ENCODE measurements at places on chromosomes 13 and 19.

- DNase-seq = no peak
Measured at GRCh38 chr13:110506859-110507566, 54.5 kb downstream of the RAB20 start.

- DNase-seq = no peak
Measured at GRCh38 chr13:94329754-94330551, 149.5 kb downstream of the DCT start.

- DNase-seq = no peak
Measured at GRCh38 chr13:94198681-94199080, 280.8 kb downstream of the DCT start.

- DNase-seq = no peak
Measured at GRCh38 chr19:43673637-43674036, 3.7 kb upstream of the PLAUR start.

DNA sequence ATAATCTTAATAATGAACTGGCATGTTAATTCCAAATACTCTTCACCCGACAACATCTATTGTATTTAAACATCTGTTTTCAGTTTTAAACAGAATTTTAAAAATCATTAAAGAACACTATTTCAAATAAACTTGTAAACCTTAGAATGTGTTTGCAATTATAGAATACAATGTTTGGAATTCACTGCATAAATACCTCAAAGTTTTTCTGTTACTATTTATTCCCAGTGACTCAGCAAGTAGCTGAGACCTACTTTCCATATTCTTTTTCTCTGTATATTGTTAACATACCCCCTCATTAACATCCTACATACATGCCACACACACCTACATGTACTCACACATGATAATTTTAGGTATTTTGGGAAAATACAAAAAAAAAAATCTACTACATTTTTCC, 1134.3 kb downstream of the SLITRK1 start:
- DNase-seq = no peak

DNA sequence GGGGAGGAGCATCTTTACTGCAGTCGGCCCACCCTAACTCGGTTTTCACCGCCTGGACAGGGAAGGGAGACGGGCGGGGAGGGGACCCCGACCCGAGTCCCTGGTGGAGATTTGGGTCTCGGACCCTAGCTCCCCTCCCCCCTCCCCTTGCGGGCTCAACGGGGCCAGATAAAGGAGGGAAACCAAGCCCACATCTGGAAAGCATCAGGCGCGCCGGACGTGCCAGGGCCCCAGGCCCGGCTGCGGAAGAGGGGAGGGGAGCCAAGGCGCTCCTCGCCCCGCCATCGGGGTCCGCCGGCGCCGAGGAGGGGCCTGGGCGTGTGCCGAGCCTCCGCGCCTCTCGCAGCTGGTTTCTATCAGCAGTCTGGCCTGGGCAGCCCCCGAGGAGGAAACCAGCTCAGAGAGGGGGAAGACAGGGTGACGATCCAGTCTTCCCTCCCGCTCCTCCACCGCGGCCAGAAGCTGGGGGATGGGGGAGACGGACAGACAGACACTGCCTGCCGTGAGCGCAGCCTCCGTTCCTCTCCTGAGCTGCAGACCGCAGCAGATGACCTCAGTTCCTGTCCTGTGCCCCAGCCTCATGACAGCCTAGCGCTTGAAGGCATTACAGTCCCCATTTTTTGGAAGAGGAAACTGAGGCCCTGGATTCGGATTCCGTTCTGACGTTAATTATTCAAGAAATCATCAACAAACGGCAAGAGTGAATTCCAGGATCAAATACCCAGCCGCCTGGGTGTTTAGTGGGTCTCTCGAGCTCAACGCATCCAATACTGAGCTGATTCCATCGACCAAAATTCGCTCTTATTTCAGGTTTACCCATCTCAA, 3.6 kb upstream of the GNG8 start:
- DNase-seq = peak; percentile 50

GRCh38 chr13:83829810-83830209, 52.5 kb downstream of the SLITRK1 start:
- no peak for DNase-seq

DNA sequence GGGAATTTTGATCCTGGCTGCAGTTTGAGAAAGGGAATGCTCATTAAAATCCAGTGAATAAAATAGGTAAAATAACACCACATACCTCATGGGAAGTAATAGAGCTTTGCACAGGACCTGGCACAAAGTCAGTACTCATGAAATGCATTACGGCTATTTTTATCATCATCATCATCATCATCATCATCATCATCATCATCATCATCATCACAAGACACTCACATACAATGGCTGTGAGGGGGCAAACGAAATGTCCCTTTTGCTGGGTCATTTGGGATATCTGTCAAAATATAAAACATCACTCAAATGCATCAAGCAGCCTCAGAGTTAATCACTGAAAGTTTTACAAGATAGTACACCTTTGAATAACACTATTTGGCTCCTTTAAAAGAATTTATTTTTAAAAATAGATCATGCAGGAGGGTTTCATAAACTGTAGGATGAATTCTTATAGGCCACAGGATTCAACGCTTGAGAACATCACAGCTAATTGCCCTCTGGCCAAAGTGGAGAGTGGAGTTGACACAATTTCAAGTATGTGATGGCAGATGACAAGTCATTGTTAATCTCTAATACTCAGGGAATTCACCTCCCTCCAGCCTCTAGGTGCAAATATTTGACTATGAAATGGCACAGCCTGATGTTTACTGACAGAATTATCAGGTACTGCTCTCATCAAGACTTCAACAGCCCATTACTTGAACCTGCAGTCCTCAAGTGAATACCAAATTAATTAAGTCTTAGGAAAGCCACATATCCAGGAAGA, 14.2 kb upstream of the ZNF599 start:
- DNase-seq = no peak

GRCh38 chr13:79389026-79389425, 17.0 kb downstream of the RBM26 start:
- DNase-seq = no peak

GRCh38 chr13:96426167-96426566, 336.3 kb downstream of the HS6ST3 start:
- DNase-seq = no peak
